ENCODE measurements at places on chromosomes 1 and 21.

- no peak for DNase-seq
Observed at GRCh38 chr1:221865808-221866207, 123.9 kb upstream of the DUSP10 start.

DNA sequence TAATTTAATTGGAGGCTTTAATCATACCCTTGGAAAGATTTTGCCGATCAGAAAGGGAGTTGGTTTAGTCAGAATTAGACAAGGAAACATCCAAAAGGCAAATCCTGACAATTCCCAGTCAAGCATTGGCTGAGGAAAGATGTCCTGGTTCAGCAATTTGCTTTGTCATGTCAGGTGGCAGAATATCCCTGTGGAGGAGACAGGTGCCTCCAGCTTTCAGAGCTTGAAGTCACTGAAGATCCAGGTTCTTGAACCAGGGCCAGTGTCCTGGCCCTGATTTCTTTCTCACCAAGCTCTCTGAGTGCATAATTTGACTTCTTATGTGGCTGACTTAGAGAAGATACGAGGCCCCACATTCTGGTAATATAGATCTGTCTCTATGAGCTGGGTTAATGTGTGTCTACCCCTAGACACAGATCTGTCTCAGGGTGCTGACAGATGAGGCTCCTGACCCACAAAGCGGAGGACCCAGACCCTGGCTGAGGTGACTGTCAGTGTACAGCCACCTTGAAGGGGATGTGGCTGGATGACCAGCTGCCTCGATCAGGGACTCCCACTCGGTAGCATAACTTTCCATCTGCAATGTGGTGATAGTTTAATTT lies 118.9 kb downstream of the HHAT start:
- no peak for DNase-seq

DNA sequence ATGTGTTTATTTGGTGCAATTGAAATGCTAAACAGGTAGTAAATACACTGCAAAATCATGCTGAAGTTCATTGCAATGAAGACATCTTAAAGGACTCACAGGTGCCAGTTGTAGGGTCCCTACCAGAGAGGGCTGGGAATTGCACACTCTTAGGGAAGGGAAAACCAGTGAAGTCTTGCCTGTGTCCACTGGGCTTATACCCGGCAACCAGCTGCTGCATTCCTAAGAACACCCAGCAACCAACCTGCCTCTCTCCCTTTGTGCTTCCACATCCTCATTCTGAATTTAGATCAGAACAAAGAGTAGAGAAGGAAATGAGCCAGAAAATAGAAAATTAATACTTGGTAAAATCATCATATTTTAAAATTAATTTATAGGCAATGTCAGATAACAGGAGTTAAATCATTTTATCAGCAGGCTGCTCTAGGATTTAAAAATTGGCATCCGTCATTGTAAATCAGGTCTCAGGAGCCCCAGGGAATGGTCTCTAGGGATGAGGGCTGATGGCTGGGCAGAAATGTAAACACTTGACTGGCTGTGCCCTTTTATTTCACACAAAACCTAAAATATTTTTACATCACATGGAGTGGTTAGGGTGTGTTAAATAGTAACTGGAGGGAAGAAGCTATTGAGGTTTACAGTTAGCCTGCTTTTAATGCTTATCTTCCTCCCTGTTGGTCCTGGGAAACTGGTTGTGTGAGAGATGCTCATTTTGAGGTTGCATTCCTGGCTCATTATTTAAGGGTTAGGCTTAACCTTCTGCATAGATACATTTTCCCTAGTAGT lies 31.3 kb downstream of the PTGFRN start:
- DNase-seq: no peak

DNA sequence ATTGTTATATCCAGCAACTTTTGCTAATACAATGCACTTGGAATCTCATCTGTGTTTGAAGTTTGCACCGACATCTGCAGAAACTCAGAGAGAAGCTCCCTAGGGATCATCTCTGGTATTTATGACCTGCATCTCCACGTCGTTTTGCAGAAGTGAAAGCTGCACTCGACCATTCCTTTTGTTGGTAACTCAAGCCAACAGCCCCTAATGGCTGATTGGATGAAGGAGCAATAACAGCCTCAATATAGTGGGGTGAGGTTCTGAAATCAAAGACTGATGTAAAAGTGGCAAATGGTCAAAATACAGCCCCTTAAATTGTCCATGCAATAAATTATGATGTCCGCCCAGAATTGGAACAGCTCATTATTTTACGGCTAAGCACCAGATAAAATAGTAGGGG lies 344.2 kb upstream of the KAZN start:
- no peak for DNase-seq

DNA sequence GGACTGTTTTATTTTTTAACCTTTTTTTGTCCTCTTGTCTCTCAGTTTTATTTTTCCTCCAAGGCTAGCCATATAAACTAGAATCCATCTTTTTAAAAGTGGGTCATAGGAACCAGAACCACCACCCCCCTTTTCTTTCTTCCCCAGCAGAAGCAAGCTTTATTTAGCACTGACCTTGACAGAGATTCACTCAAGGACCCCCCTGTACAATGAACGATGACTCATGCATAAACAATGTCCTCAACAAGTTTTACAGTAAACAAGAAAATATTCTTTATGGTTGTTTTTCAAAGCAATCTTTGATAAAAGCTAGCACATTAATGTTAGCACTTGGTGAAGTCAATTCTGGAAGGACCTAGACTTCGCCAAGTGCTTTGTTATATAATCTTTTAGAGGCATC lies 14.1 kb downstream of the PKN2 start:
- no peak for DNase-seq

GRCh38 chr1:100785470-100786052 lies 66.0 kb downstream of the VCAM1 start:
- DNase-seq: peak; percentile 45

DNA sequence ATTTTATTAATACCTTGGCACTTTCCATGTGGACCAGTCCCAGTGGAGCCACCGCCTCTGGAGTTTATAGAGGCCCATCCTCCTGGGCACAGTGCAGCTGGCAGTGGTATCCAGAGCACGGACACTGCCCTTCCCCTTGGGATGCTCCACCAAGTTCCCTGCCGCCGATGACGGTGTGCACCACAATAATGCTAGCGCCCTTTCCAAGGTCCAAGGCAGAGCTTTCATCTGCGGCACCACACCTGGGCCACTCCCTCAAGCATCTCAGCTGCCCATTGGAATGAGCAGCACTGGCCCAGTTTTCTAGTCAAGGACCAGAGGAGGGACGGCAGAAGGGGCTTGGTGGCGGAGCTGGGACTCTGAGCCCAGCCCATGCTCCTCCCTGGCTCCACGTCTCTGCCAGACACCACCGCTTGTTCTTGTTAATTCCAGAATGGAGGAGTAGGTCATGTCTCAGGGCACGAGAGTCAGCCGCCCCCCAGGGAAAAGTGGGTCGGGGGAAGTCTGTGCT lies 24.5 kb downstream of the SIM2 start:
- DNase-seq: no peak

DNA sequence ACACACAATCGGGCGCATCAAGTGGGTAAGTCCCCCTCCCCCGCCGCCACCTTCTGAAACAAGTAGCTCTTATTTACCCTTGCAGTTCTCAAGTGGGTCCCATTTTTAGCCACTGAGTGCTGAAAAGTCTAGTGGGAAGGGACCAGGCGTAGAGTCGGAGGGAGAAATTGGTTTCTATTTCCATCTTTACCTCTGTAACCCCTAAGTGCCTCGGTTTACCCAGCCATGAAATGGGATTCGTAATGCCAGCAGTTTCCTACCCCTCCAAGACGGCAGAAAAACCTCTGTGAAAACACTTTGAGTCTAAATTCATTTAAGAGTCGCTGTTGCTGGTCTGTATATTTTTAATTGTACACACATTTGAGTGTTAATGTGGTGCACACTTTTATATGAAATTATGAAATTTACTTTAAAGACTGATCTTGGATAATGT lies 928 bp downstream of the TLCD4 start:
- no peak for DNase-seq

- peak; percentile 89 for DNase-seq
Observed at GRCh38 chr1:155173478-155174323, at the start of gene TRIM46. Gene TRIM46 (plus strand): TSS chr1:155173849. CDS start chr1:155173967, 118 bp downstream.

GRCh38 chr1:180842052-180842451 lies 70.6 kb upstream of the KIAA1614 start:
- peak; percentile 58 for DNase-seq

DNA sequence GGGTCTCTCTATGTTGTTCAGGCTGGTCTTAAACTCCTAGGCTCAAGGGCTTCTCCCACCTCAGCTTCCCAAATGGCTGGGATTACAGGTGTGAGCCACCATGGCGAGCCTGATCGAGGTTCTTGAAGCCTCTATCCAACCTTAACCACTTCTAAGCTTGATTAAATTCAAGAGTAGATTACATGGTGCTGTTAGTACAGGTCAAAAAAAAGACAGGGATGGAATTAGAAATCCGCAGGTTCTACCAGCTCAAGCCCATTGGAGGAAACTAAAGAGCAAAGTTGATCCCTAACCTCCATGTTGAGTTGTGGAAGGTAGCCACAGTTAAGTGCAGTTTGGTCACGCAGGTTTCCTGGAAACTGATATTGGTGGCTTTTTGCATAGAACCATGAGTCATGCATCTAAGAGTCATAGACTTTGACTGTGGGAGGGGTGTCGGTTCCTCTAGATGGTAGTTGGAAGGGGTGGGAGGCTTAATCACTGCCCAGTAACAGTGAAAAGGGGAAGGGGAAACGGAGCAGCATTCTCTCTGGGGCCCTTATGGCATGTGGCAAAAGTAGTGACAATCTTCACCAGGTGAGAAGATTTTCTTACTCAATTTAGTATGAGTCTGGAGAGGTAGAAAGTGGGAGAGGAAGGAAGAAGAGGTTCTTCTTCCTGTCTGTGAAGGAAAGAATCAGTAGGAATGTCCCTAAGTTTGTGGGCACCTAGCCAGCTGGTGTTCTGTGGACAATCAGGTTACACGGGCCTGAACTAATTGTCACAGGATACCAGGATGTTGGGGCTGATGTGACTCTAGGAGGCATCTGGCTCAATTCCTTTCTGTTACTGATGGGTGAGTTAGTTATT lies 7.0 kb downstream of the CD53 start:
- no peak for DNase-seq

- DNase-seq: no peak
Observed at GRCh38 chr1:186841599-186841998, 12.8 kb downstream of the PLA2G4A start.

DNA sequence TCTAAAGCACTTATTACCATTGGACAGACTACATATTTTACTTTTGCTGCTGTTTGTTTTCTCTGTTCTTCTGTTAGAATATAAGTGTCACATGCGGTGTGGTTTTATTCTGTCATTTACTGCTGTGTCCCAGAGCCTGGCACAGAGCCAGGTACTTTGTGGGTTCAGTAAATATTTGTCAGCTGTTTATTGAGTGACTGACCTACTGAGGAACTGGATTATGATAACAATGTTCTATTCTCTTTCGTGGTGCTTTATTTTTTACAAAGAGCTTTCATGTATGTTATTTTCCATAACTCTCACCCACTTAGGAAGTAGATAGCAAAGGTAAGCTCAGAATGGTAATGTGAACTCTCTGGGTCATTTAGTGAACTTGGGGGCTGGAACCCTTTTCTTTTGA lies 118.8 kb downstream of the RWDD3 start:
- no peak for DNase-seq

GRCh38 chr1:78759881-78760280 lies 110.2 kb downstream of the IFI44 start:
- DNase-seq: no peak

DNA sequence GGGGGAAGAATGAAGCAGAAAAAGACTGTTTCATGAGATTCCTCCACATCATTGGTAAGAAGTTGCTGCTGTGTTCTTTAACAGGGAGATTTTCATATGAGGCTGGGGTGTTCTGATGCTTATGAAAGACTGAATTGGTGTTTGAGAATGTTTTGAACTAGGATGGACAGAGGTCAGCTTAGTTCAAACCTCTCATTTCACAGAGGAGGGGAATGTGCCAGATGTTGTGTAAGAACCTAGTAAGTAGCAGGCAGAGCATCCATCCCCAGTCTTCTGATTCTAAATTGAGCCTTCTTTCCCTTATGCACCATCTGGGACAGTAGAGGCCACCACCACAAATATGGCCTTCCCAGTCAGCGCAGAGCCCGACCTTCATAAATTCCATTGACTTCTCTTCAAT lies 43.7 kb downstream of the SAMD13 start:
- no peak for DNase-seq

DNA sequence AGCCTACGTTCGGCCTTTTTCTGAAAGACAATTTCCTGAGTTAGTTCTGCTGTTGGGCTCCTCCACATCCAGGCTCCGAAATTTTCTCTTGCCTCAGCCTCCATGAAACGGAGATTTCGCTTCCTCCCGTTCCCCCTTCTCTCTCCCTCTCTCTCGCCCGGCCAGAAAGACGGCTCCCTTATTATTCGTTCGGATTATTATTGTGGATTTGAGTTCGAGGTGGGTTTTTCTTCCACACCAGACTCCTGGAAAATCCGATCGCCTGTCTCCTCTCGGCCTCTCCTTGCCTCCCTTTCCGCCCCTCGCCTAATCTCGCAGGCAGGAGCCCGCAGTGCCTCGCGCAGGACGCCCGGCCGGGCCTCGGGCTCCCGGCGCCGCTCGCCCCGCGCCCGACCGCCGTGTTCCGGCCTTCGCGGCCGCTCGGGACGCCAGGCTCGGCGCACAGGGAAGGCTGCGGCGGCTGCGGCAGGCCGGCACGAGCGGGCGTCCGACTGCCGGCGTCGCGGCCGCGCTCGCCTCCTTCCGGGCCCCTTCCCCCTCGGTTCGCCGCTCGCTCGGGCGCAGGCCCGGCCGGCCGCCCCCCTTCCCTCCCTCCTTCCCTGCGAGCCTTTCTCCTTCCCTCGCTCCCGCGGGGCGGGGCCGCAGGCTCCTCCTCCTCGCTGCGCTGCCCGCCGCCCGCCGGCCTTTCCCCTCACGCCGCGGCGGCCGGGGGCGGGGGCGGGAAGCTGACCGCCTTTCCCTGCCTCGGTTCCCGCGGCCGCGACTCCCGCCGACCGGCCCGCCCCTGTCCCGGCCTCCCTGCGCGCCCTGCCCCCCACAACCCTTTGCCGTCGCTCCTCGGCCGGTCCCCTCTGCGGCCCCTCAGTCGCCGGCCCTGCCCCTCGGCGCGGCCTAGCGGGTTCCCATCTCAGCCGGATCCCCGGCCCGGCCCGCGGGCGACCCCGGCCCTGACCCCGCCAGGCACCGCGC lies at the start of gene ARHGEF11:
Gene ARHGEF11 (minus strand): TSS at position 493 of the 969 bp plus-strand sequence. CDS start 1,412 bp downstream, outside the sequence.
- DNase-seq: peak; percentile 96

- peak; percentile 78 for DNase-seq
Observed at GRCh38 chr1:64933296-64934070, 32.9 kb downstream of the JAK1 start.

DNA sequence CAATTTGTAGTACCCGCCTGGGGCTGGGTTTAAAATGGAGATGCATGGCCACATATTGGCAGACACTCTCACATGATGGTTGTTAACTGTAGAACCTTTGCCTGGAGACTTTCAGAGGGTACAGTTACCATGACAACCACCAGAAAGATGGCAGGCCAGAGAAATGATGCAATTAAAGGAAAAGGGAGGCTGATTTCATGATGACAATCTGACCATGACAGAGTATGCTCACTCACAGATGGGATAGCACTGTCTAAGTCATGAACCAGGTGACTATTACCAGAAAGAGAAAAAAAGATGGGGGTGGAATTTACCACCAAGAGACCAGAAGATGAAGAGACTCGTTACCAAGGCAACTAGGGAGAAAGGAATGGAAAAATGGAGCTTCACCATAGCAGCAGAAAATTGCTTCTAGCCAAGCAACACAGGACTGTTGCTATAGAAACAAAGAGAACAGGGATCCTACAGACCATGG lies 3.5 kb upstream of the TRIT1 start:
- no peak for DNase-seq

- DNase-seq: no peak
Observed at GRCh38 chr1:242187171-242187570, 188.3 kb upstream of the MAP1LC3C start.

GRCh38 chr1:8742022-8742924 lies 75.2 kb downstream of the RERE start:
- DNase-seq: no peak

- DNase-seq: no peak
Observed at GRCh38 chr1:92848201-92848600, 16.4 kb downstream of the RPL5 start.
